Stimulated activated CD4-positive, alpha-beta T cell treated with anti-CD3 and anti-CD28 coated beads, TNF-alpha, amount 100 ng/mL, for 48 hours (primary cell): ENCODE measurements at places on chromosomes 7 and 10.

- no peak for DNase-seq
Observed at GRCh38 chr7:93894966-93895640, 4.5 kb upstream of the TFPI2 start.

- no peak for DNase-seq
Observed at GRCh38 chr7:50696810-50697582, 85.7 kb downstream of the GRB10 start.

DNA sequence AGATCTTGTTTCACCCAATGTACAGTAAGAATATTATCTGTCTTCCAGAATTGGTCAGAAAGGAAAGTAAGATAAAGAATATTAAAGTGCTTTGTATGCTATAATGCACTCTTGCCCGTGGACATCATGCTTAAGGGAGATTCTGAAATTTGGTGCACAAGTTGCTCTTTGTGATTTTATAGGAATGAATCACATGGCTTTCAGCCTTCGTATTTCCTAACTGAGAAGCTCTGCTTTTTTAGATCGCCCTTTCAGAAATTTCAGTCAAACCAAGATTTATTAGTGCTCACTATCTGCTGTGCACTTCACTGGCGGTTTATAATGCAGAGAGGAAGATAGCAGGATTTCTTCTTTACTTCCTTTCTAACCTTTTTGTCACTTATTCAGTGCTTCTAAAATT lies 1248.5 kb upstream of the LRRN3 start:
- no peak for DNase-seq

DNA sequence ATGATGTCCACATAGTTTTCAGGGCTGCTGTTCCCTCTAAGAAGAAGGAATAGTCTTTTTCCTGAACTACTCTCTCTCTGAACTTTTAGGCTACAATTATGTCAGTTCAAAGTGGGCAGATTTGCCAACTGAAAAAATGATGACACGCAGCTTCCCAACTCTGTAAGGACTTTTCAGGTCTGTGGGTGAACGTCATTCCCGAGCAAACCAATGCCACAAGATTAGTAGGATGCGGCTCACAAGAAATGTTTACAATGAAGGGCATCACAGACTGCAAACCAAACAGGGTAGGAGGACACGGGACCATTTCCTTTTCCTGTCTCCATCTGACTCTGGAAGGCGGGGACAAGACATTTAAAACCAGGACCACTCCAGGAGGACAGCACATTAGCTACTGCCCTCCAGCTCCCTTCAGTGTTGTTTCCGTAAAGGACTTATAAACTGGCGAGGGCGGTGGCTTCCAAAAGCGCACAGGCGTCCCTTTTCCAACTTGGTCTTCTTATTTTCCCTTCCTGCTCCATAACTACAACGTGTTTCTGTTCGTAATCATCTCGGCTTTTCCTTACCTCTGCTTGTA lies 539 bp upstream of the MKLN1 start:
- DNase-seq, result no peak

DNA sequence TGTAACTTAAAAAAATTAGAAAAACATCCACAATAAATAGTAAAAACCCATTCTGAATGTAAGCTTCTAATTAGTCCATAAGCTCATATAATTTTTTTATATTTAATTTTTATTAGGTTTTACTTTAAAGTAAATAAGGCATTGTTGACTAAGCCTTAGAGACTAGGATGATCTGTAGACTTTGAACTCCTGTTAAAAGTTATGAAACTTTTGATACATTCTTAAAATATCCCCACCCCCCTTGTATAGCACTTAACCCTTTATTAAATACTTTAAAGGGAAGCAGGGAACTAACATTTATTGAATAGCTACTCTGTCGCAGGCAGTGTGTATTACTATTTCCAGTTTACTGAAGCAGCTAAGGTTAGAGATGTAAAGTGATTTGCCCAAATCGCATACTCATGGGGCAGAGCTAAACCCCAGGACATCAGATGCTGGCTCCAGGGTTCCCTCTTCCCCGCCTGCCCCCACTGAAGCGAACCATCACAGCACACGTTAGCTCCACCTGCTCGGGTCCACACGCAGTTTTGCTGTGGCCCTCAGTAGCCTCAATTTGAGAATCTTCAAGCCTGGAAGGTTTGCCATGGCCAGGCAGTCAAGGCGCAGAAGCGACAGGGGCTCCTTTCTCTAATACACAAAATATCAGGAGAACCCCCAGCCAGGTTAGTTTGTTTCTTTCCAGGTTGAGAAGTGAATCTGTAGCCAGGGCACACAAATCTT lies 762 bp downstream of the PON1 start:
- no peak for DNase-seq

GRCh38 chr7:121436688-121437087 lies 40.6 kb upstream of the FAM3C start:
- no peak for DNase-seq

- no peak for DNase-seq
Observed at GRCh38 chr10:24449321-24449740, 240.4 kb downstream of the KIAA1217 start.

- no peak for DNase-seq
Observed at GRCh38 chr7:157442456-157442855, 105.7 kb downstream of the DNAJB6 start.

GRCh38 chr7:67549126-67549525 lies 552.5 kb downstream of the TYW1 start:
- no peak for DNase-seq

DNA sequence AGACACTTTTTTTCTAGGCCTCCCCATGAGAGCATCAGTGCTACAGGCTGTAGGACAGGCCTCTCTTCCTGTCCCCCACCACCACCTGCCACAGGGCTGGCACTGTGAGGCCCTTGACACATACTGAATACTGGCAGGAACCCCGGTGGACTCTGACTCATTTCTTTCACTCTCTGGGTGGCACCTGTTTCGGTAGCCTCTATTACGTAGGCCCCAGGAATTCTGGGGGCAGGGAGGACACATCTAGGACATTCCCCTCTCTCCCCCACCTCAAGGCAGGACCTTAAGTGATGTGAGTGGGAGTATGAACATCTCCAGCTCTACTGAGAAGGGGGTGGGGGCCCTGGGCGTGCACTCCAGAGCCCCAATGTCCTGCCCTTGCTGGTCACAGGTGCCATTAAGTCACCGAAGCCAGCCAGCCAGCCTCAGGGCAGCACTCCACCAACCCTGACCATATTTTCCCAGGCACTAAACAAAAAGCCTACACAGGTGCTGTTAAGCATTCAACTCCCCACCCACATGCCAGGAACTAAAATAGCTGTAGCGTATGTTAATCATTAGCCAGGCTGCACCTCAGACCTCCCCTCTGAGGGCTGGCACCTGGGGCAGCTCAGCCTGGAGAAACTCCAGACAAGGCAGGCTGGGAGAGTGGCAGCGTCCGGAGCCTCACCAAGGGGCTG lies 8.9 kb downstream of the ANXA11 start:
- DNase-seq, result peak; percentile 65

GRCh38 chr10:30782157-30782536 lies 152.6 kb upstream of the LYZL2 start:
- DNase-seq, result no peak

- no peak for DNase-seq
Observed at GRCh38 chr7:99390941-99391602, 16.5 kb downstream of the ARPC1B start.

GRCh38 chr7:132877573-132877972 lies 204.3 kb downstream of the CHCHD3 start:
- DNase-seq, result no peak

DNA sequence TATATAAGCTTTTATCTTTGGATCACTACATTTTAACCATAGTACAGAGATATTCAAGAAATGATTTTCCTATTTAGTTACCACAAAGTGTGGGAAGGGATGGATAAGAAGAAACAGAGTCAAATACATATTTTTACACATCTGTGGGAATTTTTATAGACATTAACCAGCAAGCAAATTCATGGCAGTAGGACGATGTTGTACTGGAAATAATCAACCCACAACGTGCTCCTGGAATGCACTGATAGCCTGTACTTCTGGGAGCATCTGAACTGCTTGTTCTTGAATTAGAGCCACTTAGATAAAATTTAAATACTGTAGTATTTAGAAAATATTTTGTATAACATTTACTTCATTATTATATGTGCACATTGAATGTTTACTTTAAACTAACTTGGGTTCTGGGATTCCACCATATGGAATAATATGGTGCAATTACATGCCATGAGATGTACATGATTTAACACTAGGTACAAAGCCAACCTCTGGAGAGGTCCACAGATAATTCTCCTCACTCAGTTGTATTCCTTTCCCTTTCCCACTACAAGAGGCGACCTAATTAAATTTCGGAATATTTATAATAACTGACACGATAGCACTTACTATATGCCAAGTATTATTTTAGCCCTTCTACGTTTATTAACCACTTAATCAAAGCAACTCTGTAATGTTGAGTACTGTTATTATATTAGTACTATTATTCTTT lies 164.9 kb upstream of the HGF start:
- DNase-seq, result no peak

GRCh38 chr7:66628361-66629221 lies at the start of gene KCTD7:
Gene KCTD7 (plus strand): TSS chr7:66628881. CDS start chr7:66629065, 184 bp downstream.
- DNase-seq, result peak; percentile 93

DNA sequence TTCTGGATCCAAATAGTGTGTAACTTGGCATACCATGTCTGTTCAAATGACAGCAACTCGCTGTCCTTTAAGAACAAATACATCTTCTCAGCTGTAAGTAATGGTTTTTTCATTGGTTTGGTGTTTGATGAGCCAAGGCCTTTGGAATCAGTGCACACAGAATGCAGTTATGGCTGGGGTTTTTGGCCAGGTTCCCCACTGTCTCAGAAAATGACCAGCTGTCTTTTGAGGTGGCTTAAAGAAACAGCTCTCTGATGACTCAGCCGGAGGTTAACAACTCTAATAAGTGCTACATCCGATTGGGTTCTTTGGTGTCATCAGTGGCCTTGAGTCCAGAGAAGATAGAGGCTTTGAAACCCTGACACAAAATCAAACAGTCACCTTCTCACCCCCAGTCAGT lies 688.4 kb downstream of the REEP3 start:
- no peak for DNase-seq

- DNase-seq, result no peak
Observed at GRCh38 chr7:117458977-117459583, 20.7 kb upstream of the CFTR start.

- no peak for DNase-seq
Observed at GRCh38 chr10:25724241-25724640, 209.8 kb upstream of the MYO3A start.
